Kidney epithelial cell (primary cell): ENCODE measurements at places on chromosomes 2 and 18.

GRCh38 chr18:13211534-13211933, 7.0 kb upstream of the LDLRAD4 start:
- DNase-seq, result no peak

DNA sequence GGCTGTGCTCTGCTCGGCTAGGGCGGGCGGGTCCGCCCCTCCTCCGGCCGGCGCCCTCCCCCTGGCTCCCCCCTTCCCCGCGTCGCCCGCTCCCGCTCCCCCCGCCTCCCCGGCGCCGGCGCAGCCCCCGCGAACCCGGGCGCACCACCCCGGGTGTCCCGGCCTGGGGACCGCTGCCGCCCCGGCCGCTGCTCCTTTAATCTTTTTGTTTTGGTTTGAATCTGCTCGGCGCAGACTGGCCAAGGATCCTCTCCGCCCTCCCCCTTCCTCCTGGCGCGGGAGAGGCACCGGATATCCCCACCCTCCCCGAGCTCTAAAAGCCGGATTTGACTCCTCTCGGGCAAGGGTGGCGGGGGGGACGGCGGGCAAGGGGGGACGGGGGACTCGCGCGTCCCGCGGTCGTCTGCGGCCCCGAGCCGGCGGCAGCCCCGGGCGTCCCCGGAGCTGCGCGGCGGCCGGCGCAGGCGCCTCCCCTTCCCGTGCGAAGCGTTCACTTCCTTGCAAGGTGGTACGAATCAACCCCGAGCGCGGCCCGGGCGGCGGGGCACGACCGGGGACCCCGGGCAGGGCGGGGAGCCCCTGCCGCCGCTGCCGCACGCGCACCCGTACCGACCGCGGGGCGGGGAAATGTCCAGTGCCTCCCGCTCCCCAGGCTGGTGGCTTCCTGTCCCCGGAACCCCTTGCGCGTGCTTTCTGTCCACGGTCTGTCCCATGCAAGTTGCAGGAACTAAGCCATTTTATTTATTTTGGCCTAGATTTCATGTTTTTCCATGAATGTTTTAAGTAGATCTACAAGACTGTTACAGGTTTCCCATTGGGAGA, at the start of gene PTGR3:
PTGR3 (minus strand) TSS at position 11 of the 822 bp plus-strand sequence. CDS start 81 bp downstream, outside the sequence.
- no peak for DNase-seq

- no peak for DNase-seq
Observed at GRCh38 chr2:205511221-205511620, 171.1 kb upstream of the NRP2 start.

- no peak for DNase-seq
Observed at GRCh38 chr2:122635686-122636085, 880.2 kb downstream of the TSN start.

DNA sequence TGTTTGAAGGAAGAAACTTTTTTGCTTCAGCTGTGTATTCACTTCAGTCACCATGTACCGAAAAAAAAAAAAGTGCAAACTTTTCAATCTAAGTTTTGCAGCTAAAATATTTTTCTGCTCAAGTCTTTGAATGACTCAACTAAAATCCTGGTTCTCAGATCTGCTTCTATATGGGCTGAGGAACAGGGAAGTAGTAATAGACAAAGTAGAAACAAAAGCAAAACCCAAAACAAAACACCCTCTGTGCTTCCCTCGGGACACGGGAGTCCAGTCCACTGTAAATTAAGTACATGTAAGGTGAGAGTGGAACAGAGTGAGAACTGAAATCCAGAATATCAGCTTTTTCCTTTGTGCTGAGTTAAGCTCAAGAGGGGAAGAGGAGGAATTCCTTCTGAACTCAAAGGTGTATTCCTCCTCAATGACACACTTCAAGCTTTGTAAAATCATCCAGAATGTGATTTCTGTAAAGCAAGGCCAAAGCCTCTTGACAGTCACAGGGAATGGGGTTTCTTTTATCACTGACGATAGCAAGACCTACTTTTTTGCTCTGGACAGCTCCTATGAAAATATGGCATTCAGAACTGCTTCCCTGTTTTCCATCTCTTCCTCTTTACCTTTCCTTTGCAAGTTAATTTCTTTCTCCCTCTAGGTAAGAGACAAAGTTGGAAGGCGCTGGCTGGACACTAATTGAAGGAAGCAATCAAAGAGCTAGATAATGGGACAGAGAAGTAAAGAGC, 433.5 kb upstream of the MMADHC start:
- DNase-seq, result no peak

- DNase-seq, result no peak
Observed at GRCh38 chr2:38634684-38635083, 31.2 kb upstream of the GALM start.

DNA sequence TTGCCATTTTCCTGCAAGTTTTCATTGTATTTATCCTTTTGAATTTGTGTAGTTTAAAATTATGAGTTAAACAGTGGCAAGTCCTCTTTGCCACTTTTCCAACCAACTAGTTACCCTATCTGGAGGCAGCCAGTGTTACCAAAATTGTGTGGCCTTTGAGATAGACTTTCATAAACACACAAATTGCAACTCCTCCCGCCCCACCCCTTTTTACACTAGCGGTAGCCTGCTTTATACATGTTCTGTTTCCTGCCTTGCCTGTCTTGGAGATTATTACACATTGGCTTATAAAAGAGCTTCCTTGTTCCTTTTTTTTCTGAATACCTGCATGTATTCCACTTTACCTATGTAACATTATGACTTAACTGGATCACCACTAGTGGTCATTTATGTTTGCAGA, 56.5 kb downstream of the RPIA start:
- DNase-seq, result no peak

- DNase-seq, result no peak
Observed at GRCh38 chr2:74835831-74836674, 2.1 kb downstream of the HK2 start.

DNA sequence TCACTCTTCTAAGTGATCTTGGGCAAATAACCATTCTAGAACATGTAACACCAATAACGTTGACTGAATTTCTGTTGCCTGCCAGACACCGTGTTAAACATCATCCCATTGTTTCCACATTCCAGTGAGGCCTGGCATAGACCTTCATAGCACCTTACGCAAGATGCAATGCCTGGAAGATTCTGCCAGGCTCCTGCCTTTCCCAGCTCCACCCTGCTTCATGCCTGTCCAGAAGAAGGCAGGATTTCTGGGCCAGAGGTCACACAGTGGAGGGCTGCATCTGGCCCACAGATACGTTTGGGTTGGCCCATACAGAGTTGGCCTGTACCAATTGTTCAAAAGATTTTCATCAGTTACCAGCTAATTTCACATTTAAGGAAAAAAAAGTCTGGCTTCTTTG, 46.3 kb downstream of the EN1 start:
- no peak for DNase-seq

DNA sequence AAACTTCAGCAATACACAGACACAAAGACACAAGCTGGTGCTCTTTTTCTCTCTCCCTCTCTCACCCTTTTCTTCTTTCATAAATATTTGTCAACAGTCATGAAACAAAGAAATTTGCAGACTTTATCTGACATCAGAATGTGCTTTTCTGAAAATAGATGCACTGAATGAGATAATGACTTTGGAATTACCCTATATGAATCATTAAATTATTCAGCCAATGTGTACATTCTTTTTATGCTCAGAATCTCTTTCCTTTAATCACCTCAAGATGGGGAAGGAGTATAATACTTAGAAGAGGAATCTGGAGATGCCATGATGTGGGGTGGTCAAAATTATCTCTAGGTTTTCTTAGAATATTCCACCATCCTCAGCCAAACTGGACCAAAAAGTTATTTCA, 289.9 kb downstream of the LRRTM1 start:
- no peak for DNase-seq

DNA sequence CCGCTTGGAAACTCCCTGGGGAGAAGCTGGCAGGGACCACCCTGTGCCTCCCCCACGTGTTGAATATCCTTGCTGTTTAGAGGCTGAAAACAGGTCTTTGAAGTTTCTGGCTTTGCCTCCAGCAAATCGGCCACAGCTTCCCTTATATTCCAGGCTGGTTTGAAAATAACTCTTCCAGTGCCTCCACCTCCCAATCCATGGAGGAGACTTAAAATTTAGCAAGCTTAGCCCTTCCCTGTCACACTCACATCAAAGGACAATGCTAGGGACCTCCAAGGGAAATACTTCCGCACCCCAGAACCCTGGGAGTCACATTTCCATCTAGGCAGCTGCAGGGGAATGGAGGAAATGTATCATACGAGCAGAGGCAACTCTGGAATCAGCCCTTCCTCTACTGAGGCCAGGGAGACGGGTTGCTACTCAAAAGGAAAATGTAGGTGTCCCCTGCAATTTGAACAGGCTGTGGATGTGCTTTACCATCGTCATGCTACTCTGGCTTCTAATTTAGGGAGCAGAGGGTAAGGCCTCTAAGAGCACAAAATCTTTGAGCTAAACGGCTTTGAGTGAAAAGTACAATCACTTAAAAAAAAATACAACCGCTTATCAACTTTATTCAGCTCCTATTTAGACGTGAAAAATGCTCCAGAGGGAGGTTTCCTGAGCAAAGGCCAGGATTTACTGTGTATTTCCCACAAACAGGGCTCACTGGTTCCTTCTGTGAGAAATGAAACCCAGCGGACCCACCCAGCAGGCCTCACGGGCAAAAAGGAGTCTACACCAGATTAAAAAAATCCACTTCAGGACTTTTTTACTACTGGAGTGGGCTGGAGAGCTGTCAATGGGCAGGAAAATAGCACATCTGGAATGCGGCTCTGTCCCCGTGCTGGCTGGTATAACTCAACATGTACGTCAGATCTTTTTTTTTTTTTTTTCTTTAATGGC, 49.4 kb upstream of the PKDCC start:
- no peak for DNase-seq

DNA sequence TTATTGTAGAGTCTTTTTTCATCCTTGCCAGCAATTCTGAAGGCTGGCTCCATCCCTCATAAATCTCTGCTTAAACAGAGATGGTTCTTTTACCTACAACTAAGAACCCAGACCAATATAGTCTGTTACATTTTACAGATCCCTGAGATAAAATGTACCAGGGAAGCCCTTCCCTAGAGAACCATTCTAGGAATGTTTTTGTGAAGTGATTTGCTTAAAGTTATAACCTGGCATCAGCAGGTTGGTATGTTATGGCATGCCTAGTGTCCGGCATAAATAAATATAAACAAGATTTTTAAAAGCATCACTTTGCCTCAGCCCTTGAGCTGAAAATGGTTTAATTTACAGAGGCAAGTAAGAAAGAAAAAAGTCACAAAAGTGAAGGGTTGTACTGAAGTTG, 18.5 kb upstream of the NPAS2 start:
- peak; percentile 23 for DNase-seq

- DNase-seq, result no peak
Observed at GRCh38 chr2:44668336-44668735, 273.2 kb upstream of the SIX3 start.

DNA sequence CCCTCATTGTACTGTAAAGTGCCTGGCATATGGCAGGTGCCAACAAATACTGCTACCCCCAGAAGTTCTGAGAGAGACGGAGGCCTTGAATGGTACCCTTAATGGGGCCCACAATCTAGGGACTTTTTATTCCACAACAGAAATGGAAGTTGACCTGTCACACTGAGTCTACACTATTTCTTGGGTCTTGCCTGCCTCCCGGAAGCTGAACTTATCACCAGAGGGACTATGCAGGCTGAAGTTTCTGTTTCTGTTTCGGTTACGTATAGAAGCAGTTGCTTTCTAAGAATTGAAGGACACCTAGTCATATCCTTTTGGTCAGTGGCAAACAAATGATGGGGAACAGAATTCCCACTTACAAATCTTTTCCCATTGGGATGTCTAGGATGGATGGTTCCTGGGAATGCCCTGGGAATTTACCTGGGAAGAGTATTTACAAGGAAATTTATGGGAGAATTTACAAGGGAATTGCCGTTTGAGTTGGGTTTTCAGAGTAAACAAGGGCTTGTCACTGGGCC, 74.2 kb downstream of the HS1BP3 start:
- no peak for DNase-seq

GRCh38 chr2:102737431-102737830, 24.4 kb upstream of the TMEM182 start:
- DNase-seq, result no peak

GRCh38 chr18:8937160-8938094, 165.1 kb upstream of the NDUFV2 start:
- DNase-seq, result no peak
